ENCODE measurements at places on chromosomes 13 and 19.

- DNase-seq, result no peak
Measured at GRCh38 chr13:30685320-30685859, 50.0 kb upstream of the ALOX5AP start.

- no peak for DNase-seq
Measured at GRCh38 chr19:3227054-3227626, 2.7 kb downstream of the CELF5 start.

- DNase-seq, result no peak
Measured at GRCh38 chr19:47514151-47514868, 553 bp downstream of the NAPA start.

DNA sequence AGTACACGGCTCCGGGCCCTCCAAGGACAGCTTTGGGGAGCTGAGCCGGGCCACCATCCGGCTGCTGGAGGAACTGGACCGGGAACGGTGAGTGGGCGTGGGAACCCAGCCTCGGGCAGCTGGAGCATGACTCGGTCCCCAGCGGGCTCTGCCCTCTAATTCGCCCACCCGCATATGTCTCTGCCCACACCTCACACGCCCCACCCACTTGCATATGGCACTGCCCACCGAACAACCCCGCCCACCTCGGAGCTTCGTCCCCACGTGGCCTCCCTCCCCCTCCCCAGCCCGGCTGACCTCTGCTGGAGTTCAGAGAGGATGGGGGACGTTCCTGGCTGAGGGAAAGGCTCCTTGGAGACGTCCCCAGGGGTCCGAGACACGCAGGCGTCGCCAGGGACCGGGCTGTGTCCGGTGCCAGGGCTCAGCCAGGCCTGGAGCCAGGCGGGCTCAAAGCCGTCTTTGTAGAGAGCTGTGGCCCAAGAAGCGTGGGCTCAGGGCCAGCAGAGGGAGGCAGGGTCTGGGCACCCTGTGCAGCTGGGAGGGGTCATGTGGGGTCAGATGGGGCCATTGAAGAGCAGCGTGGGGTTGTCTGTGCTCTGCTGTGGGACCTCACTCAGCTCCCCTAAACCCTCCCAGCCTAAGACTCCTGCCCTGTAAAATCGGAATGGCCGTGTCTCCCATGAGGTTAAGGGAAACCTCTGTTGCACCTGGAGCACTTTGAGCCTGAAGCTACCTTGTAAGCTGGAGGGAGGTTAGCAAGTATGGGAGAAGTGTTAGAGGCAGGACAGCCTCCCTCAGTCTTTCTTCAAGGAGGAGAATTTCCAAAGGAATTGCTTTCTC, 3.8 kb downstream of the APC2 start:
- no peak for DNase-seq

DNA sequence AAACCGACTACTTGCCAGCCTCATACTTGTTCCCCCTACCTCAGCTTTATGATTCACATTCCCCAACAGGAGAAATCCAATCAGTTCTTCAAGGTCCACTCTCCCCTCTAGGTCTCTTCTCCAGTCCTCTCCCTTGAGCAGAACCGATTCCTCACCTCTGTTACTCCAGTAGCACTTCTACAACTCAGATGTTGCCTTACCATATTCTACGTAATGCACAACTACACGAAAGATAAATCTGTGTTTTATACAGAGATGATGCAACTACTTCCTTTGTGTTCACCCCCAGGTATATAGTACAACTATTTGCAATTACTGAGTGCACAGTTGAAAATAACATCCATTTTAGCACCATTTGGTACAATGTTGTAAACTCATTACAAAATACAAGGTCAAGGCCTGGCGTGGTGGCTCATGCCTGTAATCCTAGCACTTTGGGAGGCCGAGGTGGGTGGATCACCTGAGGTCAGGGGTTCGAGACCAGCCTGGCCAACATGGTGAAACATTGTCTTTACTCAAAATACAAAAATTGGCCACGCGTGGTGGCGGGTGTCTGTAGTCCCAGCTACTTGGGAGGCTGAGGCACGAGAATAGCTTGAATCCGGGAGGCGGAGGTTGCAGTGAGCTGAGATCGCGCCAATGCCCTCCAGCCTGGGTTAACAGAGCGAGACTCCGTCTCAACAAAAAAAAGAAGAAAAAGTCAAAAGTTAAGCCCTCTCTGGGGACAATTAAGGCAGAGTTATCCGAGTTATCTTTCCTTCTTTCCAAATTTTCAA, 2.8 kb upstream of the WBP4 start:
- no peak for DNase-seq

GRCh38 chr19:2221250-2221831, 14.8 kb downstream of the PLEKHJ1 start:
- DNase-seq, result no peak

GRCh38 chr13:112684071-112684845, 5.6 kb upstream of the ATP11A start:
- DNase-seq, result no peak
